Activated CD8-positive, alpha-beta memory T cell treated with anti-CD3 and anti-CD28 coated beads for 4 hours (primary cell): ENCODE measurements at places on chromosomes 7 and 10.

DNA sequence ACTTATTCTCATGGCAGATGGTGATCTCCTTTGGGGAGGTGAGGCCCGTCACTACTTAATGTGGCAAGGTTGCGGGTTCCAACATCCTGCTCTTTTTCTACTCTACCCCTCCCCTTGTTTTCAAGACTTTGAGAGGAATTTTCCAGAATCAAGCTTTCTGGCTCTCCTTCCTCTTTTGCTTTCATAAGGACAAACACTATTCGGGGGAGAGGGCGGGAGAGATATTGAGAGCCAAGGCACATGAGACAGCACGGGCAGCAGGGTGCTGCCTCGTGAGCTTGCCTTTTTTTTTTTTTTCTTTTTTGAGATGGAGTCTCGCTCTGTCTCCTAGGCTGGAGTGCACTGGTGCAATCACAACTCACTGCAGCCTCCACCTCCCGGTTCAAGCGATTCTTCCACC is 6.9 kb upstream of the PFKFB3 start:
- DNase-seq: no peak

DNA sequence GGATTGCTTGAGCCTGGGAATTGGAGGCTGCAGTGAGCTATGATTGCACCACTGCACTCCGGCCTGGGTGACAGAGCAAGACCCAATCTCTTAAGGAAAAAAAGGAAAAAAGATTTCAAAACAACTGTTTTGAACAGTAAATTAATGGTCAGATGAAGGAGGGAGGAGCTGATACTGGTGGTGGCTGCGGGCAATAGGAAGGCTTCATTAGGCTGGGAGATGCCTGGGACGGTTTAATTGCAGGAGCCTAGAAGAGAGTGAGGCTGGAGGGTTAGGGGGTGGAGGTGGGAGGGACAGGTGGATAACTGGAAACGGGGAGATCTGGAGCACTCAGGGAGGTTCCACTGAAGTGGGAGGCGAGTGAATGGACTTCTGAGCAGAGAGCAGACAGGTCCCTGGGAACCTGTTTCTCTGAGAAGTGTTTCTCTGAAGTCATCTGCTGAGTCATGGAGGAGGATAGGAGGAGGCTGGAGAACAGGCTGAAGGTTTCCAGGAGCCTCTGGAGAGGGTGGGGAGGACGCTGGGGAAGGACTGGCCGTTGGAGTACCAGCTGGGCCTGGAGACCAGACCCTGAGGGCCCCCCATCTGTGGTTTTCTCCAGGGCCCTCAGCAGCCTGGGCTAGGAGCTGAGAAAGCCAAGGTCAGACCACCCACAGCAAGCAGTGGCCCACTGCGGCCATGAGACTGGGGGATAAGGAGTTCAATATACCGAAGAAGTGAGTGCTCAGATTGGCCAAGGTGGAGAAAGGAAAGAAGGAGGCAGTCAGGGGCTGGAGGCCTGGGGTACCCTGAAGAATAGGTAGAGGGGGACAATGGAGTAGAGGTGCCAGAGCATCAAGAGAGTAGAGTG is 14.4 kb upstream of the YWHAG start:
- DNase-seq: no peak

- no peak for DNase-seq
Observed at GRCh38 chr10:110903280-110904278, 15.4 kb downstream of the BBIP1 start.

DNA sequence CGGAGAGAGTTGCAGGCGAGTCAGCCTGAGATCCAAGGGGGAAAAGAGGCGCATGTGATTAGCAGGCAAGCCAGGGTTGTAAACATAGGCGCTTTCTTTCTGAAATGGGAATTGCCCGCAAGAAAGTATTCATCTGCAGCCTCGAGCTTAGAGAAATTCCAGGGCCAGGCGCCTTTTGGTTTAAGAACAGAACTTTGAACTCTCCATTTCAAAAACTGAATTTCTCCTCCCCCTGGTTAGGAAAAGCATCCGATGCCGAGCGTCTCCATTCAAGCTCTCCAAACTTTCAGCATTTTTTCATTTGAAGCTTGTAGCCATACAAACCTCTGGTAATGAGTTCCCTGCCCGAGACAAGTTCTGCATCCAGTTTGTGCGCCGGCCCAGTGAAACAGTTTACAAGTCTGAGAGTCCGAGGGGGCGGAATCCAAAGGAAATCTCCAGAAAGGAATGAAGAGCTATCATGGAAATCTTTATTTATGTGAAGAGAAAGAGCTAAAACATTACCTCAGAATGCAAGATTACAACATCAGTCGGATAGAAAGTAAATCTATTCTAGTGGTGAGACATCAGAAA is 69.9 kb downstream of the FAM204A start:
- no peak for DNase-seq

DNA sequence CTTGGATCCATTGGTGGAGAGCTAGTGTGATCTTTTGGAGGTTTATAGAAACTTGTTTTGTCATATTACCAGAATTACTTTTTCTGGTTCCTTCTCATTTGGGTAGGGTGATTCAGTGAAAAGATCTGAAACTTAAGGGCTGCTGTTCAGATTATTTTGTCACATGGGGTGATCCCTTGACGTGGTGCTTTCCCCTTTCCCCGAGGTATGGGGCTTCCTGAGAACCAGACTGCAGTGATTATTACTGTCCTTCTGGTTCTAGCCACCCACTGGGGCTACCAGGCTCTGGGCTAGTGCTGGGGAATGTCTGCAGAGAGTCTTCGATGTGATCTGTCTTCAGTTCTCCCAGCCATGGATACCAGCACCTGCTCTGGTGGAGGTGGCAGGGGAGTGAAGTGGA is 1030.0 kb downstream of the GRM8 start:
- no peak for DNase-seq

GRCh38 chr7:152504367-152504766 is 68.6 kb upstream of the KMT2C start:
- DNase-seq: no peak
